ENCODE measurements at places on chromosomes 5 and 9. TPM values are rescaled to one million over a fixed set of nuclear protein-coding genes. Genes with fewer than 3 reads are reported as not detected.
A peak's percentile ranks its signal among the peaks of the same experiment; 100 is the strongest.

DNA sequence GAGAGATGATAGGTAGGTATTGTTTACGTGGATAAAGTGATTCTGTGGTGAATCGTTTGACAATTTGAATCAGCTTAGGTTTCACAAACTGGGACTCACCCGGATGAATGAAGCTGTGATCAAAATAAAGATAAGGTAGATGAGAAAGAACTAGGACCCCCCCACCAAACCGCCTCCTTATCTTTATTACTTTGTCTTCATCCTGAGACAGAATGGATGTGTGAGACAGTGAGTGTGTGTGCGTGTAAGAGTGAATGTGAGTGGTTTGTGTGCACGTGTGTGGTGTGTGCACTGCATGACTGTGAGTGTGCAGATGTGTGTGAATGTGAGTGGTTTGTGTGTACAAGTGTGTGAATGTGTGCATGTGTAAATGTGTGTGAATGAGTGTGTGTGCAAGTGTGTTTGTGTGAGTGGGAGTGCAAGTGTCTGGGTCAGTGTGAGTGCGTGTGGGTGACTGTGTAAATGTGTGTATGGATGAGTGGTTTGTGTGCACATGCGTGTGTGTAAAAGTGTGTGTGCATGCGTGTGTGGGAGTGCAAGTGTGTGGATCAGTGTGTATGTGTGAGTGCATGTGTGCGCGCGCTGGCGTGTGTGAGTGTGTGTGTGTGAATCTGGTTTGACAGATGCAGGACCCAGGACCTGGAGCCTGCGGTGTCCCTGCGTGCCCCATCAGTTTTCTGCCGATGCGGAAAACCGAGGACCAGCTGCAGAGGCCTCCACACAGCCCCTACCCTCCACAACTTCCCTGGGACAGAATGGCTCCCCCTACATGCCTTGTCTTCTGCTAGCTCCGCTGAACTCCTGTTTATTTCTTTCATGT lies 11.4 kb upstream of the ENG start:
- H3K27me3 ChIP-seq: no peaks in the 10 kb centered on the region
- H3K4me1 ChIP-seq: peaks cover 78% of the 10 kb centered on the region
- no peak overlapping the region for H3K4me3 ChIP-seq
- H3K27ac ChIP-seq: peak overlapping the region; percentile 91
- H3K36me3 ChIP-seq: peaks cover 3% of the 10 kb centered on the region
- DNase-seq: no peak

GRCh38 chr9:18979367-18979766 lies 53.6 kb downstream of the SAXO1 start:
- no peaks in the 10 kb centered on the region for H3K4me1 ChIP-seq
- H3K27ac ChIP-seq: no peak overlapping the region
- H3K4me3 ChIP-seq: no peak overlapping the region

- H3K4me3 ChIP-seq: no peak overlapping the region
- H3K27ac ChIP-seq: no peak overlapping the region
- H3K4me1 ChIP-seq: no peaks in the 10 kb centered on the region
- no peaks in the 10 kb centered on the region for H3K36me3 ChIP-seq
Measured at GRCh38 chr5:169550227-169550626, 33.3 kb upstream of the SPDL1 start.

SPINK5 gene
- polyA plus RNA-seq: 0.51 TPM

DNA sequence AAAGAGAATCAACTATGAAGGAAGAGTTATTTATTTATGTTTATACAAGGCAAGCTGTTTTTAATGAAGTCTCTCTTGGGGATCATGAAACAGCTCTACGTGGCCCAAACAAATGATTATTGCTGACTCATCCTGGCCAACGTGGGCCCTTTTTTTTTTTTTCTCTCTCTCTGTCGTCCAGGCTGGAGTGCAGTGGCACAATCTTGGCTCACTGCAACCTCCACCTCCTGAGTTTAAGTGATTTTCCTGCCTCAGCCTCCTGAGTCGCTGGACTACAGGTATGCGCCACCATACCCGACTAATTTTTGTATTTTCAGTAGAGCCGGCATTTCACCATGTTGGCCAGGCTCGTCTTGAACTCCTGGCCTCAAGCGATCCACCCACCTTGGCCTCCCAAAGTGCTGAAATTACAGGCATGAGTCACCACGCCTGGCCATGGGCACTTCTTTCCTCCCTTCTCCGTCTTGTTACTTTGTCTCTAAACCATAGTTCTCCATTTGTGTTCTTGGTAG lies 98.3 kb downstream of the BASP1 start:
- no peaks in the 10 kb centered on the region for H3K27me3 ChIP-seq
- H3K4me1 ChIP-seq: peaks cover 6% of the 10 kb centered on the region
- no peaks in the 10 kb centered on the region for H3K36me3 ChIP-seq
- DNase-seq: no peak
- H3K4me3 ChIP-seq: no peak overlapping the region

GRCh38 chr9:127485995-127486394 lies 34.7 kb downstream of the LRSAM1 start:
- H3K27ac ChIP-seq: no peak overlapping the region
- no peaks in the 10 kb centered on the region for H3K36me3 ChIP-seq
- no peaks in the 10 kb centered on the region for H3K27me3 ChIP-seq

RAB3C gene
- 0.06 TPM for polyA plus RNA-seq
